Fibroblast of skin of left quadriceps (primary cell): ENCODE measurements at places on chromosomes 7 and 10.

DNA sequence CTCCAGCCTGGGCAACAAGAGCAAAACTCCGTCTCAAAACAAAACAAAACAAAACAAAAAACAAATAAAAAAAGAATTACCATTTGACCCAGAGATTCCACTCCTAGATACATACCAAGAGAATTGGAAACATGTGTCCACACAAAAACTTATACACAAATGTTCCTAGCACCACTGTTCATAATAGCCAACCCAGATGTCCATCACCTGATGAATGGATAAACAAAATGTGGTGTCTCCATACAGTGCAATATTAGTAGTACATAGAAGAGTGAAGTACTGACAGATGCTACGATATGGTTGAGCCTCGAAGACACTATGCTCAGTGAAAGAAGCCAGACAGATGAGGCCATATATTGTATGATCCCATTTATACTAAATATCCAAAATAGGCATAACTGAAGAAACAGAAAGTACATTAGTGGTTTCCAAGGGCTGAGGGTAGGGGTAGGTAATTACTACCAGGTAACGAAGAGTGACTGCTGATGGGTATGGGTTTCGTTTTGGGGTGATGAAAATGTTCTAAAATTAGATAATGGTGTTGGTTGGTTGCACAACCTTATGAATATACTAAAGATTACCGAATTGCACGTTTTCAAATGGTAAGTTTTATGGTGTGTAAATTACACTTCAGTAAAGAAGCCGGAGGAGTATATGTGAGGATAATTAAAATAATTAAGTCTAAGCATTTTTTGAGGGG, 20.0 kb downstream of the MYO1G start:
- DNase-seq = no peak

DNA sequence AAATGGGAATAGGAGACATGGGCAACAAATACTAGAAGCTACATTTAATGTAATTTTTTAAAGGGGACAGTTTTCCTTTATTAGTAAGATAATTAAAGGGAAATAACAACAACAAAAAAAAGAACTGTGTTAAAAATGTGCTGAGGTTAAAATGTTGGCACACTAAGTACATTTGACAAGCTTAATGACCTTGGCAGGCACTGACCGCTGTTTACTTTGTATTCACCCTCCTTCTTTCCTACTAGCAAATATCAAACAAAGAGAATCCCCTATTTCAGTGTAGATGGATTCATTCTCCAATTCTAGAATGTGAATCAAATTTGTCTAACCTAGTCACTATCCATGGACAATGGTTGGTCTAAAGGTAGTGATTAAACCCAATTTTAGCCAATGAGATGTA, 77.5 kb upstream of the TOMM7 start:
- DNase-seq = no peak

- DNase-seq = no peak
These were observed 14.9 kb downstream of the TNRC18 start for GRCh38 chr7:5408777-5409176.

- DNase-seq = no peak
These were observed 36.8 kb downstream of the CTBP2 start for GRCh38 chr10:125123476-125124114.

- DNase-seq = no peak
These were observed 539.7 kb downstream of the GATA3 start for GRCh38 chr10:8594176-8594575.

DNA sequence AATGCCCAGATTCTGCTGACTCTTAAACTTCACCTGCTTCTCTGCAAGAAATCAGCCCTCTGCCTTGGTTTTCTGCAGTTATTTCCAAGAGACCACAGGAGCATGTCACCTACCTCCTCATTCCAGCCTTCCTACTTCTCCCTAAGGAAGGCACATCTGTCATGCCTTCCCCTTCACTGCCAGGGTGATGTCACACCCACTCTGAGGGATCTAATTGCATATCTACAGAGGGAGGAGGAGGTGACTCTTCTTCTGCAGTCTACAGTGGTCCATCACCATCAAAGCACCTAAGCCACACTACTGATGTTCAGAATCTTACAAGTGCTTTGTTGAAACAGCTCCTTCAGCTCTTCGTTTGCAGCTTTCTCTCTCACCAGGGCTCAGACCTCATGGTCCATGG, 275.5 kb downstream of the FGFR2 start:
- DNase-seq = no peak

DNA sequence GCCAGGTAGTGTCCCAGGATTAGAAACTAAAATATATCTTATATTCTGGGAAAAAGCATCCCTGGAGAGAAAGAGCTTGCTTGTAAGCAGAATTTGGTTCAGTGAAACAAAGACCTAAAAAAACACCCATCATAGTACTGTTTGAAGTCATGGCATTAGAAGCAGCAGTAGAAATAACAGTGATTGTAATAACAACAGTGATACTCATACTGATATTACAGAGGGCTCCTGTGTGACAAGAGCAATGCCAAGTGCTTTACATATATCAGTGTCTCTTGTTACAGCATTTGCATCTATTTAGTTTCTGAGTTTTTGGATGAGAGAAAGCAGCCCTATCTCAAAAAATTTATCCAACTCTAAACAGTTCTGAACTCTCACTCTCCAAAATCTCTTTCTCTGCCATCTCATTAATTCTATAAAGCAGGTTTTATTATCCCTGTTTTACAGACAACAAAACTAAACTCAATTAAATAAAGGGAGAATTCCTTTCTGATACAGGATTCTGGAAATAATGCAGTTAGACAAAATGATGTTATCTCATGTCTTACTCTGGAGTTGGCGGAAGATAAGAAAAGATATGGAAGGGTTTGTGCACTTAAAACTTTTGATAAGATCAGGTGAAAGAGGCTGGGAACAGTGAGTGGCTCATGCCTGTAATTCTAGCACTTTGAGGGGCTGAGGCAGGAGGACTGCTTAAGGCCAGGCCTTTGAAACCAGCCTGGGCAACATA, 146.5 kb upstream of the AOAH start:
- no peak for DNase-seq

- no peak for DNase-seq
These were observed 151.8 kb upstream of the ASAH2 start for GRCh38 chr10:50403074-50403473.

GRCh38 chr7:82501346-82501745, 57.8 kb upstream of the CACNA2D1 start:
- no peak for DNase-seq

DNA sequence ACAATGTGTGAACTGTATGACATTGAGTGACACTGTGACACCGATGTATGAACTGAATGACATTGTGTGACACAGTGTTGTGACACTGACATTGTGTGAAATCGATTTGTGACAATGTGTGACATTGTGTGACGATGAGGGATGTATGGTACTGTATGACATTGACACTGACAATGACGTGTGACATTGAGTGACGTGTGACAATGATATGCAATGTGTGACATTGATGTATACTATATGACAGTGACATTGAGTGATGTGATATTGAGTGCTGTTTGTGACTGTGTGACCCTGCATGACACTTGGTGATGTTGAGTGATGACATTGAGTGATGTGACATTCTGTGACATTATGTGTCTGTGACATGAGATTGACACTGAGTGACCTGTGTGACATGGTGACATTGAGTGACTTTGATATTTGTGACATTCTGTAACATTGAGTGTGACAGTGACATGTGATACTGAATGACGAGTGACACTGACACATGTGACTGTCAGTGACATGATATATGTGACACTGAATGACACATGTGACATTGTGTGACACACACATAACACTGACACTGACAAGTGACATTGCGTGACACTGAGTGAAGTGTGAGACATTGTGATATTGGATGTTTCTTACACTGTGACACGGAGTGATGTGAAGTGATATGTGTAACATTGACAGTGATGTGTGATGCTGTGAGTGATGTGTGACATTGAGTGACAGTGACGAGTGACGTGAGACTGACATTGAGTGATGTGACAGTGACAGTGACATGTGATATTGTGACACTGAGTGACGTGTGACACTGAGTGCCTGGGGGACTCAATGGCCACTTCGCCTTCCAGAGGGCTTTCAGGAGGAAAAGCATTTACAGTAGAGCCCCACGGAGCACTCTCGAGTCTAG, 167.5 kb downstream of the PRKAG2 start:
- DNase-seq = no peak

DNA sequence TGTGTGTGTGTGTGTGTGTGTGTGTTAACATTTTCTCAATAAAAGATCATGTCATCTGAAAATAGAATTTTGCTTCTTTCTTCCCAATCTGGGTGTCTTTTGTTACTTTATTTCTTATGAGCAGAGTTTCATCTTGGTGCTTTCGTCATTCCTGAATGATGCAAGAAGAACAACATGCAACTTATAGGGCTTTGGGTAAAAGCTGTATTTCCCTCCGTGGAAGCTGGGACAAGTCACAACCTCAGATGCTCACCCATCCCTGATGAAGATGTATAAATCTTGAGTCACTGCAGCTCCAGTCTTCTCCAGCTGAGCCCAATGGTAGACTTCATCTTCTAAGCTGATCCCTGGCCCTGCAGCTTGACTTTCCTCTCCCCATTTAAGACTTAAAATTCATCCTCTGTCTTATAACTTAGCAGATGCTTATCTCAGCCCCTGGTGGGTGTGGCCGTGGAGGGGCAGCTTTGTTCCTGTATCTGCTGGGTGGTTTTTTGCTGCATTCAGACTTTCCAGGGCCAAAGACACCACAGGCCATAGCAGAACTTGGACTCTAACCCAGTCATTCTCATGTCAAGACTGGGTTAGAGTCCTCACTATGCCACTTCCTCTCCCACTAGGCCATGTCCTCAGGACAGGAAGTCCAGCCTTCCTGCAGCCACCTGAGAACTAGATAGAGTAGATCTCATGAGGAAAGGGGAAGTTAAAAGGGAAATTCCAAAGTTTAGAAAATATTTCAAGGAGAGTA, 356.4 kb downstream of the TNS3 start:
- DNase-seq = no peak

- DNase-seq = no peak
These were observed 199.5 kb downstream of the SKAP2 start for GRCh38 chr7:26664735-26665416.

DNA sequence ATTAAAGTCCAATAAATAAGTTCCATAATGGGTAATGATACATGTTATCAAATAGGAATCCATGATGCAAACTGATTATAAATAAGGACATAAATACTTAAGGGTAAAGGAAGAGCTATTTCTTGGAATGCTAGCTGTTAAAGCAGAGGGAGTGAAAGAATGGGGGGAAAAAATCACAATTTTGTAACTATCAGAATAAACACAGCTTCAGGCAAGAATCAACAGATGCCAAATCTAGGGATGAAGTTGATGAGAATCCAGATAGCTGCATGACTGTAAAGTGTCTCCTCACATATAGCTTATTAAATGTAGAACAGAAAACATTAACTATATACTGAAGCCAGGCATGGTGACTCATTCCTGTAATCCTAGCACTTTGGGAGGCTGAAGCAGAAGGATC, 4.9 kb downstream of the IPMK start:
- no peak for DNase-seq

GRCh38 chr7:122577449-122578003, 121.4 kb downstream of the RNF133 start:
- DNase-seq = no peak

GRCh38 chr10:109838592-109839244, 84.6 kb downstream of the XPNPEP1 start:
- no peak for DNase-seq

DNA sequence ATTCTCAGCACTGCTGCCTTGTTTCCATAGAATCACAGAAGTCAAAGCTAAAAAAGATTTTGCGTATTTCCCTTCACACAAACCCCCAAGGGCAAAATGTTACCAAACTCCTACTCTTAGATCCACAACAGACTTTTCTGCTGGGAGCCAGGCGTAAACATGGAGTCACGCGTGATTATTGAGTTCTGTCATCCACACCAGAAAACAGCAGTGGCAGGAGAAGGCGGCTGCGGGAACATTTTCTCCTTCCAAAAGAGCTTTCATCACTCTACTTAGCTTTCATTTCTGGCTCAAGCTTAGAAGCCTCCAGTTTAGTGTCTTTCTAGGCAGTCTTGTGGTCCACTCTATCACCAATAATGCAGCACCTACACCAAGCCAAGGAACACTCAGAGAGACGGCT, 712.9 kb upstream of the NRP1 start:
- no peak for DNase-seq

GRCh38 chr10:86289577-86289868, 77.1 kb downstream of the GRID1 start:
- no peak for DNase-seq

GRCh38 chr10:24901686-24902399, 50.6 kb downstream of the PRTFDC1 start:
- peak; percentile 95 for DNase-seq

DNA sequence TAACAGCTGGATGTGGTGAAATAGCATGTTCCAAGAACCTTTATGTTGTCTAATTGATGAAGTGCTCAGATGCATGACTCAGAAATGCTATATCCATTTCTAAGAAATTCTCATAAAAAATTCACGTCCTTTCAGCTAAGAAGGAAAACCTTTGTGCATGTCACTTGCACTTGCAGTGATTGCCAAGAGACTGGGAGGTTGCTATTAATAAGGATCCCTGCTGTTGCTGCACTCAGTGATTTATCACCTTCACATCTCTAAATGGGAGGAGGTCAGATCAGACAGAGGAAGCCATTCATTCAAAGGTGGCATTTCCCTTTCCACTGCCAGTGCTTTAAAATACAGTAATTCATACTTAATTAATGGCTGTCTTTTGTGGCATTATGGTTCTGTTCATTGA, 89.5 kb downstream of the THSD7A start:
- peak; percentile 32 for DNase-seq

DNA sequence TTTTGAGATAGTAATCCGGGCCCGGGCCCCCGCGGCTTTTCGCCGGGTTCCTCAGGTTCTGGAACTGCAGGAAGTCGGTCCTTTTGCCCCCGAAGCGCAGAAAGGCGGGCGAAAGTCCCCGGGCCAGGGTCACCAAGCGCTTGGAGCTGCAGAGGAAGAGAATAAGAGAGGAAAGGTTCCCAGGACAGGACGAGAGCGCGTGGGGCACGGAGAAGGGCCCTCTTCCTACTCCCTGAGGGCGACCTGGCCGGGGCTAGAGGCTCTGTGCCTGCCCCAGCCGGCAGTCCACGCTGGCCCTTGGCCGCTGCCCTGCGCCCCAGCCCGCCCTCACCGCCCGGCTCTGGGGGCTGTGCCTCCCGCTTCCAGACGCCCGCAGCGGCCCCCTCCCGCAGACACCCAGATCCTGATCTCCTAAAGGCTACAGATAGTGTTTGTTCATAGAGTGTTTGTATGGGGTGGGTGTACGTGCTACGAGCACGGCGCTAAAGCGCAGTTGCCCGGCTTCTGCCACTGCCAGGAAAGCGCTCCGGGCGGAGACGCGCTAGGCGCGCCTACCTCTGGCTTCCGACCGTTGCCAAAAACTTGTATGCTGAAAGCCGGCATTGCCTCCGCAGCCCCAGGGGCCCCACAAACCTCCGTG, 3.2 kb downstream of the HPSE2 start:
- no peak for DNase-seq

DNA sequence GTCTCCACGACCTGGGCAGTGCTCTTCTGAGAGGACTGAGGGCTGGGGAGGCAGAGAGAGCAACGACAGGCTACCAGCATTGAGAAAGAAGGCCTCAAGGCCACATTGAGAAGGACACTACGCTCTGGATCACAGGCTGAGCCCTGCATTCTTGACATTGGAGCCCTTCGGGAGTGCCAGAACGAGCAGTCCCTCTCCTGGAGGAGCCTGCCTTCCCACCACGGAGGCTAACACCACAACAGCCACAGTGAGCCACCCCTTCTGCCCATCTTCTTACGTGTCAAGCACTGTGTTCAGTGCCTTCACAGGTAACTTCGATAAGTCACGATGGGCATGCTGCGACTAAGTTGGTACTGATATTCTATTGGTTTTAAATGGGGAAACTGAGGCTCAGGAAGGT, 267.8 kb downstream of the RPS24 start:
- no peak for DNase-seq

GRCh38 chr10:60099998-60100747, 193.8 kb upstream of the CCDC6 start:
- DNase-seq = peak; percentile 39
